ENCODE measurements at places on chromosomes 3 and 15. TPM values are rescaled to one million over a fixed set of nuclear protein-coding genes. Genes with fewer than 3 reads are reported as not detected.

- peaks cover 1% of the 10 kb centered on the region for H3K27me3 ChIP-seq
- H3K27ac ChIP-seq = no peak overlapping the region
- H3K36me3 ChIP-seq = no peaks in the 10 kb centered on the region
- DNase-seq = no peak
Measured at GRCh38 chr15:95254263-95254662, 1022.9 kb downstream of the MCTP2 start.

PEX5L gene
- total RNA-seq = 4.9 TPM

GRCh38 chr3:171644681-171645080 lies 165.6 kb downstream of the PLD1 start:
- H3K4me3 ChIP-seq = no peak overlapping the region
- no peaks in the 10 kb centered on the region for H3K4me1 ChIP-seq
- H3K27me3 ChIP-seq = no peaks in the 10 kb centered on the region
- no peak overlapping the region for H3K27ac ChIP-seq
- H3K36me3 ChIP-seq = no peaks in the 10 kb centered on the region
- no peak for DNase-seq

KPNA4 gene
- total RNA-seq = 81.9 TPM

CSNK1G1 gene
- 13.5 TPM for total RNA-seq

DNA sequence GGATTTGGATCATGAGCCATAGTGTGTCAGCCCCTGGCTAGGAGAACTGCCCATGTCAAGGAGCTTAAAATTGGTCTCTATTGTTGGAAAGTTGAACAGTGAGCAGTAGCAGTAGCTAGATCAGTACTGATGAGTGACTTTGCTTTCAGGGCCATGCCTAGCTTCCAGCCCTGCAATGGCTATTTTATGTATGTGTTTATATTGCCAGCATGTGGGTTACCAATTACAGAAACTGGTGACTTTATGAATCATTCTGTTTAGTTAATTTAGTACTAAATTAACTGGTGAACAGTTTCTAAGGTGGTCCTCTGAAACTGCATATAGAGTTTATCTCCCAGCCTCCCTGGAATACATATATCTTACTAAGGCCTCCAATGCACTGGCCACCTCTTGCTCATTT lies 908.1 kb upstream of the ALCAM start:
- no peak overlapping the region for H3K4me3 ChIP-seq
- no peaks in the 10 kb centered on the region for H3K4me1 ChIP-seq

C2CD4A gene
- total RNA-seq = not detected
